CD4-positive, alpha-beta T cell treated with Interleukin-17A for 1 hour (primary cell): ENCODE measurements at places on chromosomes 7 and 10.

DNA sequence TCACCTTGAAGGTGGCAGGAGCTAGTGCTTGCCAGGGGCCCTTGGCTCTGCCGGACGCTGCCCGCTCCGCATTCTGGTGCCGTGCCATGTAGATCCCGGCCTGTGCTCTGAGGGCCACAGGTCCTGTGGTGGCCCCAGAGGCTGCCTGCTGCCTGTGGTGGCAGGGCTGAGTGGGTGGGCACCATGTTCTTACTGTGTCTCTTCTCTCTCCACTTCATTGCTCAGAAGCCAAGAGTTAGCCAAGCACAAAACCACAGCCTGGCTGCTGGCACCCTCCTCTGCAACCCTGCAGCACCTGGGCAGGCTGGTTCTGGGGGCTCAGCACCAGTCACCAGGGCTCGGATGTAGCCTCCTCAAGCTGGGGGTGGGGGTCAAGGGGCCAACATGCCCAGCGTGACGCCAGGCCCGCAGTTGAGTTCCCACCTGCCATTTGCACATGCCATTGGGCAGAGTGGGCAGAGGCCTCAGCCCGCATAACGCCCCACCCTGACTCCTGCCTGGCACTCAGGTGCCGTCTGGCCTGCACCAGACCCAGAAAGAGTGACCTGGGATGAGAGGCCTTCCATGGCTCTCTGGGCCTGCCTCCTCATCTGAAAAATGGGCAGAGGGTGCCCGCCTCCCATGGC, 16.3 kb downstream of the ZMIZ1 start:
- no peak for DNase-seq

GRCh38 chr10:120221873-120222485, 235.0 kb upstream of the PLPP4 start:
- no peak for DNase-seq

- DNase-seq: no peak
Measured at GRCh38 chr10:87974130-87974529, 110.7 kb downstream of the PTEN start.

DNA sequence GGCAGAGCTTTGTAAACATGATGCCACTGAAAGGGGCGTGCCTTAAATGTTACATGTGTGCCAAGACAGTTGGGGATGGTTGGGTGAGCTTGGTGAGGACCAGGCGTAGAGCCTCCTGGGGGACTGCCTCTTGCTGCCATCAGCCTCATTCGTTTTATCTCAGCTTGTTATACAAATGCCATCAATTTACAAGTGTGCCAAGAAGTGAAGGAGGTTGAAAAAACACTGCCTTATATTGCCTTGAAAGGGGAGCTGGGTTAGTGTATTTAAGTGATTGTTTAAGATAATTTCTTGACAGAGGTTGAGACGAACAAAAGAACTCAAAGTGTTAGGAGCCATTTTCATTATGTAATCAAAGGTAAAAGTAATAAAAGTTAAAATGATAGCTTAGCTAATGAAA, 354.7 kb downstream of the PHTF2 start:
- DNase-seq: no peak

DNA sequence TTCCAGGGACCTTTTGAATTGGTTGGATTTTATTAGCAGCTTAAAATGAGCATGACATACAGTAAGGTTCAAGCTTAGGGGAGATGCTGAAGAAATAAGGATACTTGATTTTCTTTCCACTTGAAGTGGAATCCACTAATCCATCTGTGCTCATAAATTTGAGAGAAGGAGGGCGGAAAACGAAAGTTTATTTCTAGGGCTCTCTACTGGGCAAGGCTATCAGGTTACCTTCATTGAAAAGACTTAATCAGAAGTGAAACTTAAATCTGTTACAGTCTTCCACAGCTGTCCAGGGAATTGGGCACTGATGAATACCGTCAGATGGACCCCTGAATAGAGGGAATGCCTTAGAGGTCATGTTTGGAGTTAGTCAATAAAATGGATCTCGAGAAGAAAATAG, 21.8 kb downstream of the AUTS2 start:
- no peak for DNase-seq

- no peak for DNase-seq
Measured at GRCh38 chr10:620417-620816, 69.1 kb downstream of the DIP2C start.

DNA sequence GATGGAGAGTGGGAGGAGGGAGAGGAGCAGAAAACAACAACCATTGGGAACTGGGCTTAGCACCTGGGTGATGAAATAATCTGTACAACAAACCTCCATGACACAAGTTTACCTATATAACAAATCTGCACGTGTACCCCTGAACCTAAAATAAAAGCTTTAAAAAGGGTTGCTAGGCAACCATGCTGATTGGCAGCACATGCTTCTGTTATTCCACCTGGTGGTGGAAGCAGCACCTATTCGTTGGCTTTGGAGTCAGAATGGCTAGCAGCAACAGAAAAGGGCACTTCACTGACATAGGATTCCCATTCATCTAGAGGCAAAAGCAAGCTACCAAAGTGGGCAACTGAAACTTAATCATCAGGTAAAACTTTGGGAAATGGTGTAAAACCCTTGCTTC, 57.1 kb downstream of the RELN start:
- DNase-seq: no peak

DNA sequence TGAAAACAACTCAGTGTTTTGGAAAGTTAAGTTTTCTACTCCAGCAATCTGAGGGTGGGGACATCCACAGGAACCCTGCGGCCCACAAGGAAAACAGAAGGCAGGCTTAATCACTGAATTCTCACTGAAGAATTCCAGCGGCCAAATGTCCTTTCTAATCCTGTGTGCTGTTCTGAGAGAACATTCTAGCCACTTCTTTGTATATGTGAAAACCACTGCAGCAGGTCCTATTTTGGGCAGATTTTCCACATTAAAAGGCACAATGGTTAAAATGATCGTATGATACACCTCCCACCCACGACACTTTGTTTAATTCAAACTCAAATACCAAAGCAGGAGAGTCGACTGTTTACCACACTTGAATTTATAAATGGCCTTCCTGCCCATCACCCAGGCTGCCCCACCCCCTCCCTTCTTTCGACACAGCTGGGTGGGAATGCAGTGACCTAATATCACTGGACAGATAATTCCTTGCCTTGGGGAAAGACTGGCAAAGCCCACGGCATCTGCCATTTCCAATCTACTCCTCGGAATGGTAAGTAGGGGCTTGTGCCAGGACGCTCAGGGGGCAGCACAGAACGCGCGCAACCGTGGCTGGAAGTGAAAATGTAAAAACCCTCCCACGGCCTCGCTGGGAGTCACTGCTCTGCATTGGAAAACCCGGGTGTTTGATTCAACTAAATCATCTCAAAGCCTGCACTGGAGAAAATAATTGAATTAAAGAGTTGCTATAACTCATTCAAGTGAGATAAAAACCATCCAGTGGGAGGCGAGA, 67.0 kb downstream of the CTBP2 start:
- no peak for DNase-seq

GRCh38 chr7:129550693-129551360, 48.5 kb downstream of the SMKR1 start:
- DNase-seq: no peak
